Naive B cell (primary cell): ENCODE measurements at places on chromosomes 7 and 10.

- no peak overlapping the region for H3K4me3 ChIP-seq
- no peak overlapping the region for H3K27ac ChIP-seq
- no peaks in the 10 kb centered on the region for H3K27me3 ChIP-seq
- no peak for DNase-seq
- H3K4me1 ChIP-seq = peaks cover 20% of the 10 kb centered on the region
These were observed 119.2 kb downstream of the ANK3 start for GRCh38 chr10:60270426-60270825.

DNA sequence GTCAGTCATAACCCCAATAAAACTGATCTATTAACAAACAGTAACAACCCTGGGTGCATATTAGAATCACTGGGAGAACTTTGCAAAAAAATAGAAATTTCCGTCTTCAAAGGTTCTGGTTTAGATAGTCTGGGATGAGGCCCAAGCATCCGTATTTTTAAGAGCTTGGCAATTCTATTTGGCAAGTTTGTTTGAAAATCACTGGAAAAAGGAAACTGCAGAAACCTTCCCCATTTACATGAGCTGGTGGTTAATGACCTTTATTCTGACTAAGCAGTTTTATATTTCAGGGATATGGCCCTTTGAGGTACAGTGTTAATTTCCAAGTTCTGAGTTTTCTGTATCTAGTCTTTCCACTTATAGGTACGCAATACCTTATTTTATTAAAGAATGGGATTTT, 115.8 kb upstream of the PRR15 start:
- H3K4me1 ChIP-seq = no peaks in the 10 kb centered on the region
- no peaks in the 10 kb centered on the region for H3K36me3 ChIP-seq
- no peak for DNase-seq
- H3K27me3 ChIP-seq = peaks cover 5% of the 10 kb centered on the region
- no peak overlapping the region for H3K4me3 ChIP-seq

GRCh38 chr7:115613836-115614235, 416.7 kb downstream of the TFEC start:
- H3K27me3 ChIP-seq = no peaks in the 10 kb centered on the region
- no peaks in the 10 kb centered on the region for H3K36me3 ChIP-seq
- H3K4me1 ChIP-seq = no peaks in the 10 kb centered on the region
- DNase-seq = no peak
- H3K4me3 ChIP-seq = no peak overlapping the region

GRCh38 chr10:70943841-70944466, 55.6 kb upstream of the PCBD1 start:
- H3K4me3 ChIP-seq = no peak overlapping the region
- no peaks in the 10 kb centered on the region for H3K4me1 ChIP-seq
- DNase-seq = no peak
- no peak overlapping the region for H3K27ac ChIP-seq
- no peaks in the 10 kb centered on the region for H3K36me3 ChIP-seq

- no peaks in the 10 kb centered on the region for H3K27me3 ChIP-seq
- H3K4me3 ChIP-seq = no peak overlapping the region
- no peaks in the 10 kb centered on the region for H3K36me3 ChIP-seq
- H3K27ac ChIP-seq = no peak overlapping the region
These were observed 167.3 kb downstream of the MAGI2 start for GRCh38 chr7:79286181-79286580.

GRCh38 chr10:115974816-115975430, 298.1 kb downstream of the GFRA1 start:
- H3K27ac ChIP-seq = no peak overlapping the region
- DNase-seq = no peak
- H3K27me3 ChIP-seq = no peaks in the 10 kb centered on the region
- H3K4me3 ChIP-seq = no peak overlapping the region
- H3K36me3 ChIP-seq = no peaks in the 10 kb centered on the region

DNA sequence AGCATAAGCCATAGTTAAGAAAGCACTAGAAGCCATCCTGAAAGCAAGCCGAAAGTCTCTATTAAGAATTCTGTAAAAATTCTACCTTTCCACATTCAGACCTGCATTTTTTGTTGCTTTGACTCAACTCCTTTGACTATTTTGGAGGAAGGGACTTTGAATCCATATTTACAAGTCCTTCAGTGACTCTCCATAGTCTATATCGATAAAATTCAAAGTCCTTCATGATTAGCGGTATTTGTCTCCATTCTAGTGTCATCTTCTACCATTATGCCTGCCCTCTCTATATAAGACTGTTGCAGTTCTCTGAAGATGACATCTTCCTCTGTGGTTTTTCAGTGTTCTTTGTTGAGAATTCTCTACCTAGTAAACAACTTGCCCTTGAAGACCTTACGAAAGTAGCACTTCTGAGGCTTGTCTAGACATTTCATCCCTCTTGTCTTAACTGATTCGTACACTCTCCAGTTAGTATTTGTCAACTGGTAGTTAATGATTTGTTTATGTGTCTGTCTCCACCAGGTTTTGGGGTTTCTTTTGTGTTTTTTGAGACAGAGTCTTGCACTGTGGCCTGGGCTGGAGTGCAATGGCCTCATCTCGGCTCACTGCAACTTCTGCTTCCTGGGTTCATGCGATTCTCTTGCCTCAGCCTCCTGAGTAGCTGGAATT, 1.7 kb downstream of the CCSER2 start:
- no peaks in the 10 kb centered on the region for H3K36me3 ChIP-seq
- peaks cover 28% of the 10 kb centered on the region for H3K4me1 ChIP-seq
- H3K27ac ChIP-seq = peak overlapping the region; percentile 94
- no peak for DNase-seq
